CD4-positive, alpha-beta memory T cell (primary cell): ENCODE measurements at places on chromosomes 2 and 18. TPM values are rescaled to one million over a fixed set of nuclear protein-coding genes. Genes with fewer than 3 reads are reported as not detected.
A peak's percentile ranks its signal among the peaks of the same experiment; 100 is the strongest.

DNA sequence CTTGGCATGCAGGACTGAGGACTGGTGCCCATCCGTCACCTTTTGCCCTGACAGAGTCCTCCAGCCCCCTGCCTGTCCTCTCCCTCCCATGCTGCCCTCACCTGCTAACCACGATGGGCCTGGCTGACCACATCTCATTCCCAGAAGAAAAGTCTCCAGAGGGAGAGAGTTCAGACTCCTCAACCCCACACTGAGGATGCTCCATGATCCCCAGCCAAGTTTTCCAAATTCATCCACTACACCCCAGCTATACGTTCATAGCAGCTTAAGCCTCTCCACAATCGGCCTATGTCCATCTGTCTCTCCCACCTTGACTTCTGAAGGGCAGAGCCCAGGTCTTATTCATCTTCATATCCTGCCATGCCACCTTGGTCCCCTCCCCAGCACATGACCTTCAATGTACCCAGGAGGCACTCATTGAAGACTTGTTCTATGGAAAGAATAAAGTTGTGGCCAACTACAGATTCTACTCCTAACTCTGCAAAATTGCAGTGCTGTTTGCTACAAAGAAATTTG is 115.6 kb upstream of the ID2 start:
- DNase-seq, result no peak
- H3K36me3 ChIP-seq, result no peaks in the 10 kb centered on the region
- no peak overlapping the region for H3K27ac ChIP-seq
- H3K27me3 ChIP-seq, result no peaks in the 10 kb centered on the region
- H3K4me1 ChIP-seq, result no peaks in the 10 kb centered on the region

LHCGR gene
- not detected for total RNA-seq

DNA sequence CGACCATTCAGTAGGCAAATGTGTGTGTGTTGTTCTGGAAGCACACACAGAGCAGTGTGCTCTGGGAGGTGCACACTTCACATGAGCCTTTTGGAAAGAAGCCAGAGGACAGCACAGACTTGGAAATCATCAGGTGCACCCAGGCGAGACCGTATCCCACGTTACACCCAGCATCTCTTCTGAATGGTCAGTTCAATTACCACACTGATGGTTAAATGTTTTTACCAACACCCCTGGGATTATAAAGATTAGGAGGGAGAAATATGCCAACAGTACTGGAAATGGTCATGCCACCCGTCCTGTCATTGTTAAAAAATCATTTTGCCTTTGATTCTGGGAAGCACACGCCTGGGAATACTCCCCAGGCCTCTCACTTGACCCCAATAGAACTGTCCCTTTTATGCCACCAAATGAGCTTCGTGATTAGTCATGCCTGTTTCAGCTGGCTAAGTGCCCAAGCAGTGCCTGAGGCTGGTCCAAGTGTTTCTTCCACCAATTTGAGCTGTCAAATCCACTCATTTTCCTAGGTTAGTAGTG is 183.7 kb downstream of the NRP2 start:
- no peak for DNase-seq
- H3K36me3 ChIP-seq, result no peaks in the 10 kb centered on the region
- H3K27ac ChIP-seq, result no peak overlapping the region

GRCh38 chr2:136189221-136189782 is 71.4 kb upstream of the CXCR4 start:
- no peak overlapping the region for H3K4me3 ChIP-seq
- no peaks in the 10 kb centered on the region for H3K27me3 ChIP-seq
- no peaks in the 10 kb centered on the region for H3K36me3 ChIP-seq
- no peaks in the 10 kb centered on the region for H3K4me1 ChIP-seq
- no peak overlapping the region for H3K27ac ChIP-seq

SMYD1 gene
- not detected for total RNA-seq

DNA sequence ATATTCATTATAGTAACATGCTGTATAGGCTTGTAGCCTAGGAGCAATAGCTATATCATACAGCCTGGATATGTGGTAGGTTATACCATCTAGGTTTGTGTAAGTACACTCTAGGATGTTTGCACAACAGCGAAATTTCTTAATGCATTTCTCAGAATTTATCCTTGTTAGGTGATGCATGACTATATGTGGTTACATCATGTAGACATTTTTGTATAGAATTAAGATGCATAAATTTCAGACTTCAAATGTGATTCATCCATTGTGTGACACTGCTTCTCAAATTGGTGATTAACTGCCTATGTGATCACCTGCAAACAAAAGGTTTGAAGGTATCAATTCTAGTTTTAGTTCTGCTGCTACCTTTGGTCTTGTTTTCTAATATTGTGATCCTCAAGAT is 1787.0 kb upstream of the PIK3C3 start:
- DNase-seq, result no peak
- H3K4me3 ChIP-seq, result no peak overlapping the region
- no peaks in the 10 kb centered on the region for H3K4me1 ChIP-seq
- no peak overlapping the region for H3K27ac ChIP-seq
- no peaks in the 10 kb centered on the region for H3K27me3 ChIP-seq

TSHZ1 gene
- total RNA-seq, result 32.0 TPM

PIEZO2 gene
- not detected for total RNA-seq

SCN9A gene
- total RNA-seq, result not detected

GRCh38 chr2:96241900-96242611 is 23.7 kb downstream of the TMEM127 start:
- H3K36me3 ChIP-seq, result no peaks in the 10 kb centered on the region
- DNase-seq, result peak; percentile 52
- H3K27ac ChIP-seq, result peak overlapping the region; percentile 65
- H3K4me3 ChIP-seq, result peak overlapping the region; percentile 18
- H3K27me3 ChIP-seq, result no peaks in the 10 kb centered on the region

- no peaks in the 10 kb centered on the region for H3K36me3 ChIP-seq
- no peak for DNase-seq
- peaks cover 24% of the 10 kb centered on the region for H3K4me1 ChIP-seq
Measured at GRCh38 chr18:48780201-48780912, 170.4 kb downstream of the SMAD7 start.

DNA sequence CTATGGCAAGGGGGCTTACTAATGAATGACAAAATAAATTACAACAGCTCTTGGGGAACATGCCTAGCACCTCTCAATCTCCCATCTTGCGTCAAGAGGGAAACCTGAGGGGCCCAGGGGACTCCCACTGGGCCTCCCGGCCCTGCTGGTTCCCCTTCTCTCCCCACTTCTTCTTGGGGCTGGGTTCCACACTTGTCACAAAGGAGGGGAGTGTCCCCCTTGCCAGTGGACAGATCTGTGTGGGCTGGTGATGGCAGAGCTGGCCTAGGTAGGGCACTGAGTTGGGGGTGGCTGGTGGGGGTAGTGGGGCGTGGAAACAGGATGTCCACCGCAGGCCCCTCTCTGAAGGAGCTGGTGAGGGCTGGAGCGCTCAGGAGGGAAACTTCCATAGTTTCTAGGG is 184.0 kb upstream of the HAAO start:
- H3K4me1 ChIP-seq, result no peaks in the 10 kb centered on the region
- no peak overlapping the region for H3K4me3 ChIP-seq
- no peaks in the 10 kb centered on the region for H3K27me3 ChIP-seq
